Activated naive CD4-positive, alpha-beta T cell treated with anti-CD3 and anti-CD28 coated beads for 36 hours (primary cell): ENCODE measurements at places on chromosomes 4 and X. TPM values are rescaled to one million over a fixed set of nuclear protein-coding genes. Genes with fewer than 3 reads are reported as not detected.

DNA sequence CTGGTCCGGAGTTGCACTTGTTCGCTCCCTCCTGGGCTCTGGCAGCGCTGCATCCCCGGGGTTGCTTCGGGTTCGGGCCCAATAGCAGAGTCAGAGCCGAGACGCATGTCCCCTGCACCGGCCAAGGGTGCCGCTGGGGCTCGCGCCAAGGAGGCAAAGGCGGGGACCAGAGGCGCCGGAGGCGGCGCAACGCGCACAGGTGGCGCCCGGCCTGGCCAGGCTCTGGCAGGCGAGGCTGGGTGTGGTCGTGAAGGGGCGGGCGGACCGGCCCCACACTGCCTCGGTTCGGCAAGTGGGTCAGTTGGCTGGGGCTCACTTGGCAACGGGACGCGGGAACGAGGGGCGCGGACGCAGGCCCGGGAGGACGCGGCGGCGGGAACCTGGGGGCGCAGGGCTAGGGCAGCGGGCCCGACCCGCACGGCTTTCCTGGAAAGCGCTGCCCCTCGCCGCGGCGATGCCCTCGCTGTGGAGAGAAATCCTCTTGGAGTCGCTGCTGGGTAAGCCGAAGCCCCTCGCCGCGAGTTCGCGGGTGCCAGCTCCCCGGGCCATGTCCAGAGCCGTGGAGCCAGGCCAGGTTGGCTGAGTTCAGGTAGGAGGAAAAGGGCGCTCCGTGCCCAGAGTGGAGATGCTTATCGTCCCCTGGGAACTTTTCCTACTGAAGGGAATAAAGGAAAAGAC, at the start of gene CWH43:
CWH43 (plus strand) TSS at position 300 of the 678 bp plus-strand sequence; CDS start at position 455, 155 bp downstream.
- no peaks in the 10 kb centered on the region for H3K4me1 ChIP-seq
- H3K4me3 ChIP-seq: no peak within 1 kb of the TSS

DNA sequence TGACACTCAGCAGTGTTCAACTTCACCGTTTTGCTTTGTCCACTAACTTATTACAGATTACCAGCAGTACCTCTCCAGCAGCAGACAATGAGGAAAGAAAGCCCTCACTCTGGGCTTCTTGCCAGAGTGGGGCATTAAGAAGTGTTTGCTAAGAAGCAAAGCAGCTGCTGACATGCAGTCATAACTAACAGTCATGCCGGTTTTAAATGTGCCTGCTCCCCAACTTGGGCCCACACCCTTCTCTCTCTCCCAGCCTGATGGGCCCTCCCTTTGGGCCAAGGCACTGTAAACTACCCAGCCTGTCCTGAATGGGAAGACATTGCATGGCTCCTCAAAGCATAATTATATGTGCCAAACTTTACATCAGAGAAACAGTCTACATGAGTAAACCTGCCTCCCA, 54.6 kb upstream of the HHIP start:
- H3K27me3 ChIP-seq: peaks cover 4% of the 10 kb centered on the region
- H3K27ac ChIP-seq: no peak overlapping the region
- no peak overlapping the region for H3K4me3 ChIP-seq
- no peak for DNase-seq

DNA sequence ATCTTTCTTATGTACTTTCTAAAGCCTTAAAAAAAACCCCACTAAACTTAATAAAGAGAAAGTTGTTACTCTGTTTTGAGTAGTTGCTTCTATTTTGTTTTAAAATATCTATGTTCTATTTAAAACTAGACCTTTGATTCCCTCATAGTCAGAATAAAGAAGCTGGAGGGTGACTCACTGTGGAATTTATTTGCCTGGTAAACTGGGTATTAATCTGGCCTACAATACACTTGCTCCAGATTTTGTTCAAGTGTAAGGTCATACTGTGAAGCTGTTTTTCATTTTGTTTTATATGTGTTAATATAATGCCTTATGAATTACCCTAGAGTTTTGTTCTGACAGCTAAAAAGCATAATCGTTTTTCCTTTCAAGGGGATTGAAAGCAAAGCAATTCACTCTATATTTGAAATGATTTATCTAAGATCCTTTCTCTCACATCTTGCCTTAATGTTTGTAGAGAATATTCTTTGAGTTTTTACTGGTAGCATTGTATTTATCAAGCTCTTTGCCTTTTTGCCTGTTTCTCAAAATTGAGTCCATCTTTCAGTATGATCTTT, 277.4 kb upstream of the PITX2 start:
- no peaks in the 10 kb centered on the region for H3K36me3 ChIP-seq
- no peak overlapping the region for H3K27ac ChIP-seq
- no peaks in the 10 kb centered on the region for H3K27me3 ChIP-seq
- no peaks in the 10 kb centered on the region for H3K4me1 ChIP-seq
- no peak for DNase-seq
- H3K4me3 ChIP-seq: no peak overlapping the region

DNA sequence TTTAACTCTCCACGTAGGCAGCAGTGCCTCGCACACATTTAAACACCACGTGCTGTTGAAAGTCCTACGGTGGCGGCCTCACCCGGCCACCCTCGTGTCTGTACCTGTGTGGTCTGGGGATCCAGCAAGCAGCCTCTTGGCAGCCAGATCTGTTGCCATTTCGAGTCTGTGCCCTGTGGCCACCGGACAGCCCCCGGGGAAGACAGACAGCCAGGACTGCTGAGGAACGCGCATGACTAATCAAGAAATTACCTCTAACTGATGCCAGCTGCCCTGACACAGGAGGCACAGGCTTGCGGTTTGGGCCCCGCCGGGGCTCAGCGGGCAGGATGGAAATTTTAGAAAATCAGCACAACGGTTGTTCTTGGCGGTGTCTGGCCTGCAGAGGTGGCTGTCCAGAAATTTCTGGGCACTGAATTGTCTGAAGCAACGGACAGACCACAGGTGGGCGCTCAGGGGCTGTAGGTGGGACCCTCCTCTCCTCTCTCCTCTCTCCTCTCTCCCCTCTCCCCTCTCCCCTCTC, 15.6 kb upstream of the ASMTL start:
- peak overlapping the region; percentile 77 for H3K27ac ChIP-seq
- peaks cover 15% of the 10 kb centered on the region for H3K36me3 ChIP-seq
- H3K4me3 ChIP-seq: peak overlapping the region; percentile 60
- peak; percentile 93 for DNase-seq

DNA sequence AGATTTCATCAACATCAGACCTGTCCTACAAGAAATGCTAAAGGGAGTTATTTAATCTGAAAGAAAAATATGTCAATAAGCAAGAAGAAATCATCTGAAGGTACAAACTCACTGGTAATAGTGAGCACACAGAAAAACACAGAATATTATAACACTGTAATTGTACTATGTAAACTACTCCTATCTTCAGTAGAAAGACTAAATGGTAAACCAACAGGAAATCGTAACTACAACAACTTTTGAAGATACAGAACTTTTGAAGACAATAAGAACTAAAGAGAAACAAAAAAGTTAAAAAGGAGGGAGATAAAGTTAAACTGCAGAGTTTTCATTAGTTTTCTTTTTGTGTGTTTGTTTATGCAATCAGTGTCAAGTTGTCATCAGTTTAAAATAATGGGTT, 12.4 kb downstream of the MED14 start:
- no peaks in the 10 kb centered on the region for H3K27me3 ChIP-seq

GRCh38 chrX:10634392-10635161, 14.2 kb upstream of the MID1 start:
- H3K27ac ChIP-seq: no peak overlapping the region
- H3K27me3 ChIP-seq: no peaks in the 10 kb centered on the region
- no peak overlapping the region for H3K4me3 ChIP-seq
- no peaks in the 10 kb centered on the region for H3K36me3 ChIP-seq
- DNase-seq: no peak

DNA sequence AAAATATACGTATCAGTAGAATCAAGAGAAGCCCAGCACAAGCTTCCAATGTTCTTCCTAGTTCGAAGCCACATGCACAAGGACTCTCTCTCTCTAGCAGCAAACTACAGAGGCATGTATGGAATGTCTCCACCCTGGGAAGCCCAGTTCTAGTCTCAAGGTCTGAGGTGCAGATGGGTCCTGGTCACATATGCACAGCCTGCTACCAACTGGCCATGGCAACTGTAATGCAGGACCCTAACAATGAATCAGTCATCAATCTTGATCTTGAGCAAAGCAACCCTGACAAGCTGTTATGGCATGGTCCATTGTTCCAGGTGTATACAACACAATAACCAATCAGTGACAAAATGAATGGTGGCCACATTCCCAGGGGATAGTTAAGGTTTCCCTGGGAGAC, 55.8 kb downstream of the MBNL3 start:
- H3K27ac ChIP-seq: no peak overlapping the region
- DNase-seq: no peak
- peaks cover 7% of the 10 kb centered on the region for H3K36me3 ChIP-seq
- no peak overlapping the region for H3K4me3 ChIP-seq

DNA sequence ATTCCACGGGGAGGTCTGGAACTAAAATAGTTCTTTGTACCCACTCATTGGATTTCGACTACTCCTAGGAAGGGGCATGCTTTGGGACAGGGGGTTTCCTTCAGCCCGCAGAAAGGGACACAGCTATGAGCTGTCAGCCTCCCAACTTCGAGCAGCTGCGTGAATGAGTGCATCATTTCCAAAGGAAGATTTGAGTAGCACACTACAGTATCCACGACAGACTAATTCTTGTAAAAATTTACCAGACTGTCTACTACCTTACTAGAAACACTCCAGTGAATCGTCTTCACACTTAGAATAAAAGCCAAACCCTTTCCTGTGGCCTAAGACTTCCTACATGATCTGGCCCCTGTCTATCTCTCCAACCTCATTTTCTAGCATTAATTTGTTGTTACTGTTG, 101.9 kb downstream of the MAOA start:
- no peaks in the 10 kb centered on the region for H3K4me1 ChIP-seq
- no peak overlapping the region for H3K27ac ChIP-seq
- H3K27me3 ChIP-seq: no peaks in the 10 kb centered on the region
- H3K4me3 ChIP-seq: no peak overlapping the region

- peaks cover 53% of the 10 kb centered on the region for H3K4me1 ChIP-seq
- DNase-seq: no peak
- peak overlapping the region; percentile 72 for H3K4me3 ChIP-seq
- H3K36me3 ChIP-seq: peaks cover 8% of the 10 kb centered on the region
Observed at GRCh38 chrX:79153348-79153747, 8.9 kb downstream of the GPR174 start.

- no peaks in the 10 kb centered on the region for H3K27me3 ChIP-seq
- H3K27ac ChIP-seq: no peak overlapping the region
- H3K4me1 ChIP-seq: peaks cover 7% of the 10 kb centered on the region
- no peaks in the 10 kb centered on the region for H3K36me3 ChIP-seq
Observed at GRCh38 chr4:15451866-15452765, 17.6 kb upstream of the CC2D2A start.

- no peaks in the 10 kb centered on the region for H3K36me3 ChIP-seq
- no peak overlapping the region for H3K4me3 ChIP-seq
- peaks cover 16% of the 10 kb centered on the region for H3K27me3 ChIP-seq
- H3K4me1 ChIP-seq: no peaks in the 10 kb centered on the region
Observed at GRCh38 chr4:72888331-72888730, 181.2 kb downstream of the COX18 start.

DNA sequence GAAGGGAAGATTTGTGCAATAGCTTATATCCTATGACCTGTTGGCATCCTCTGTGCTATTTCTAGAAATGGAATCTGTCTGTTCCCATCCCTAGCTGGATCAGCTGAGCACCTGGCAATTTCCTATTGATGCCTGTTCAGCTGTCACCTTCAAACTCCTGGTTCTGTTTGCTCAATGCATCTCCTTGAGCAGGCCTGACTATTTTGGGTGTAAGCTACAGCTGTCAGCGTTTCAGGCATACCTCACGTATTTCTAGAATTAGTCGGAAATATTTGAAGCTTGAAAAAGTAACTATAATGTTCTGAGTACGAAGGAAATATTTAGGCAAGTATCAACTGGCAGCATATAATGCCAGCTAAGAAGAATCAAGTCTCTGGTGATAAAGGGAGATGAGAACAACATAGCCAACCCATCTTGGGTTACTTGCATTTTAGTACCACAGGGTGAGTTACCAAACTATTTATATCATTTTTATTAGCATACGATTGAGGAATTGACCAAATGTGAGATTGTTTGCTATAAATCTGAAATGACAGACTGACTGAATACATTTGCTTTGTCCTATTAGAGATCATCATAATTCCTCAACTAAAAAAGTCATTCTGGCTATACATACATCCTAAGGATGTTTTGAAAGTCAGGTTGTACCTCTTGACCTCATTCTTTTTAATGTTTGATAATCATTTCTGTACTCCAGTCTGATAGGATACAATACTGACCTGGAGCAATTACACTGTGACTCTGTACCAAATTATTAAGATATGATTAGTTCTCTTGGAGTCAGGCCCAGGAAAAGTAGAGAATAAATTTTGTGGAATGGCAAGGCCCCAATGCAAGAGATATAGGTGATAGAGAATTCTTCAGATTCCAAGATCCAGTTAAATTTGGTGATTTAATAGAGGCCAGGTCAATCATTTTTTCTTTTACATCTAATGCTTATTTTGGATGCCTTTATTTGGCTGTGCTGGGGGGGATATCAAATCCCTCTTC, 36.4 kb upstream of the PLAC1 start:
- H3K27me3 ChIP-seq: peaks cover 2% of the 10 kb centered on the region
- H3K36me3 ChIP-seq: no peaks in the 10 kb centered on the region
- H3K4me1 ChIP-seq: no peaks in the 10 kb centered on the region

GRCh38 chrX:39830414-39830813, 267.3 kb downstream of the BCOR start:
- no peaks in the 10 kb centered on the region for H3K27me3 ChIP-seq
- H3K36me3 ChIP-seq: no peaks in the 10 kb centered on the region
- DNase-seq: no peak
- H3K4me1 ChIP-seq: no peaks in the 10 kb centered on the region
- H3K4me3 ChIP-seq: no peak overlapping the region

DNA sequence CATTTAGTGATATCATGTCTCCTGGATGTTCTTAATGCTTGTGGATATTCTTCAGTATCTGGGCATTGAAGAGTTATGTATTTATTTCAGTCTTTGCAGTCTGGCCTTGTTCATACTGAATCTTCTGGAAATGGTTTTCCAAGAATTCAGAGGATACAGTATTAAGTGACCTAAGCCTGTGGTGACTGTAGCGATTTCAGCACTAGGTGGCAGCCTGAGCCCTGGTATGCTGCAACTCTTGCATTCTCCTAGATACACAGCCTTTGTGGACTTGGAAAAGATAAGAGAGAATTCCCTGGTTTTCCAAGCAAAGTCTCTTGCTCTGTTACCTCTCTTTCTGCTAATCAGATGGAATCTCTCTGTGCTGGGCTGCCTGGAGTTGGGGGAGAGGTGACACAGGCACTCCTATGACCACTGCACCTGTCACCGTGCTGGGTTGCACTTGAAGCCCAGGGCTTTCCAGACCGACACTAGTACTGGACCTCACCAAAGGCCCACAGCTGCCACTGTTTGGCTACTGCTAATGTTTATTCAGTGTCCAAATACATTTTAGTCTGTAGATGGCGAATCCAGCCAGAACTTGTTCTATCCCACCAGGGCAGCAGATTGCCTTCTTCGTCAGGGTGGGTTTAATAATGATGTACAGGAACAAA, 19.3 kb upstream of the SPIN2A start:
- peak; percentile 10 for DNase-seq
- no peak overlapping the region for H3K27ac ChIP-seq
- H3K36me3 ChIP-seq: peaks cover 16% of the 10 kb centered on the region
- H3K4me1 ChIP-seq: no peaks in the 10 kb centered on the region
- no peak overlapping the region for H3K4me3 ChIP-seq

GRCh38 chr4:142452161-142452855, 393.8 kb downstream of the INPP4B start:
- H3K27ac ChIP-seq: no peak overlapping the region
- no peak overlapping the region for H3K4me3 ChIP-seq
- H3K36me3 ChIP-seq: peaks cover 6% of the 10 kb centered on the region
- DNase-seq: no peak
- H3K27me3 ChIP-seq: no peaks in the 10 kb centered on the region

- no peak overlapping the region for H3K4me3 ChIP-seq
- no peaks in the 10 kb centered on the region for H3K27me3 ChIP-seq
- DNase-seq: no peak
- H3K4me1 ChIP-seq: no peaks in the 10 kb centered on the region
- no peaks in the 10 kb centered on the region for H3K36me3 ChIP-seq
Observed at GRCh38 chr4:174408841-174409552, 113.3 kb downstream of the HPGD start.

MAP9 gene
- total RNA-seq: 5.3 TPM

RPS6KA6 gene
- not detected for total RNA-seq

PAGE5 gene
- total RNA-seq: not detected

MAGEA12 gene
- total RNA-seq: not detected
